Anterior cingulate cortex (tissue), 58 donors: ENCODE measurements at places on chromosomes 7 and 10.

DNA sequence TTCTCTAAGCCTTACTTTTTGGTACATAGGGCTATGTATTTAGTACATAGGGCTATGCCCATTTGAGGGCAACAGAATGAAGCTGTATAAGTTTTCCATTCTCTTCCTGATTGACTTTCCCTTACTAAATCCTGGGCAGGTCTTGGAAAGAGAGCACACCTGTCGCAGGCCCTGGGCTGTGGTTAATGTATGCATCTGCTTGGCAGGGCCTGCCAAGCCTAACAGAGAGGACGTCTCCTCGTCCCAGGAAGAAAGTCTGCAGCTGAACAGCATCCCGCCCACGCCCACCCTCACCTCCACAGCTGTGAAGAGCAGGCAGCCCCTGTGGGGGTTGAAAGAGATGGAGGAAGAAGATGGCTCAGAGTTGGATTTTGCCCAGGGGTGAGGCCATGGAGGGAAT is 8.9 kb upstream of the PVRIG start:
- no peak for DNase-seq

GRCh38 chr7:77631820-77632219 is 64.4 kb upstream of the RSBN1L start:
- no peak for DNase-seq

DNA sequence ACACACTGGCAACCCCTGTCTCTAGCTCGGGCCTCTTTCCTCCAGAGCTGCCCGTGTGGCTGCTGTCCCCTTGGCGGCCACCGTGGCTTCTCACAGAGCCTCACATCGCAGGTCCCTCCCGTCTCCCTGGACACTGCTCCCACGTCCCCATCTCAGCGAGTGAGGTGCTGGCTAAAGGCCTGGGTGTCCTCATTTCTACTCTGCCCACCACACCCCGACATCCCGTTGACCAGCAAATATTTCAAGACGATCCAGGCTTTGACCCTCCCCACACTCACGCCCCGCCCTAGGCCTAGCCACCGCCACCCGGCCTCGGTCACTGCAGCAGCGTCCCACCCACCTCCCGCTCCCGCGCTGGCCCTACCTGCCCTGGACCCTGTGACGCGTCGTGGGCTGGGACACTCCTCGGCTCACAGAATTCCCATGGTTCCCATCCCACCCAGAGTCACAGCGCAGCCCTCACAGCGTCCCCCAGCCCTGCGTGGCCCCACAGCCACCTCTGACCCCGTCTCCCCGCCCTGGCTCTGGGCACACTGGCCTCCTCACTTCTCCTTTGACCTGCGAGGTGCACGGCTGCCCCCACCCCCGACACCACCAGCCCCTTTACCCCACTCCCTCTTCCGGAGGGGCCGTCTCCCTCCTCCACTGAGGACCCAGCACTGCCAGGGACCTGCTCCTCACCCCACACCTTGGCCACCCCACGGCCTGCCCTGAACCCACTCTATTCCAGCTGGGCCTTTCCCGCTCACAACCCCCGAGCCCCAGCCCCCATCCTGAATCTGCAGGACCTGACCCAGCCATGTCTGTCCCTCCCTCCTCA is 6.9 kb downstream of the ADAP1 start:
- no peak for DNase-seq

- DNase-seq: no peak
Measured at GRCh38 chr10:35324196-35324595, 12.1 kb upstream of the CCNY start.

DNA sequence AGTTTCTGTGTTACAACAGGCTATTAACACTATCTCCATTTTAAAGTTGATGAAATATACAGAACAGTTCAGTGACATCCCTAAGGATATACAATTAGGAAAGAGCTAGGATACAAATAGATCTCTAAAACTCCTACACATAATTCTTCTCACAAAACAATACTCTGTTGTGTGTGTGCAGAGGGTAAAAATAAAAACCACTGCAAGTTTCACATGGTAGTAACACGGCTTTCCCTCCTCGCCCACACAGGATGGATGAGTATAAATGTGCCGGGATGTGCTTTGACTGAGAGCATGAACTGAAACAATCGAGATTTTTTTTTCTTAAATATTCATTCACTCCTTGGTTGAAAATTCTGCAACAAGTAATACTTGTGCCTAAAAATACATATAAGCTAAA is 131.5 kb upstream of the C1QL3 start:
- no peak for DNase-seq

- DNase-seq: no peak
Measured at GRCh38 chr10:25839683-25840082, 94.3 kb upstream of the MYO3A start.

DNA sequence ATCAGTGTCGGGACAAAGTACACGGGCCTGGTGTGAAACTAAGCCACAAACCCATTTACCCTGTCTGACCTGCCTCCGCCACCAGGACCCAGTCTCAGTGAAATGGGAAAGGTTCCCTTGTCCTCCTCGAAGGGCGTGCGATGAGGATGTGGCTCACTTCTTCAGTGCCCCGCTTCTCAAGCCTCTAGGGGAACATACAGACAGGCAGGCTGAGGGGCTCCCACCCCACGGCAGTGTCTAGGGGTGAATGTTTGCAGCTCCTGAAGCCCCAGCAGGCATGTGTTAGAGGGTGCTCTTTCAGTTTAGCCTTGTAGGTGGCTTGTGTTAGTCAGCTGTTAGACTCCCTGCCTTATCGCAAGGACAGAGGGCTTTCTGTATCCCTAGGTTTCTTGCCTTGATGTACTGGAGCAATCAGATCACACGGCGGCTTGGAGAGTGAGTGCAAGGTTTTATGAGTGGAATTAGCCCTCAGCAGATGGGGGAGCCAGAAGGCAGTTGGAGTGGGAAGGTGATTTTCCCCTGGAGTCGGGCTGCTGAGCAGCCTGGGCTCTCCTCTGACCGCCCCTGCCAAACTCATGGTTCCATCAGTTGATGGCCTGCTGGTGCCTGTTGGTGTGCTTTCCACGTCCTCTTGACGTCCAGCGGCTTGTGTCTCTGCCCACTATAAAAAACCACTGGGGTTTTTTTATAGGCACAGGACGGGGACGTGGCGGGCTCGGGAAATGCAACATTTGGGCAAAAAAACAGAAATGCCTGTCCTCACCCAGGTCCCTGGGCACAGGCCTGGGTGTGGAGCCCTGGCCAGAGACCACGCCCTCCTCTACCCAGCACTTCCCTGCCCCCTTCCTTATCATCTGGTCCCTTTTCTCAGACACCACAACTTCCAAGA is 759 bp downstream of the NUDT1 start:
- no peak for DNase-seq

- DNase-seq: no peak
Measured at GRCh38 chr10:133141958-133142340, 18.1 kb upstream of the KNDC1 start.

GRCh38 chr10:18010050-18010449 is 58.3 kb downstream of the SLC39A12 start:
- DNase-seq: no peak

GRCh38 chr7:108308903-108309302 is 147.3 kb downstream of the NRCAM start:
- no peak for DNase-seq

GRCh38 chr7:53500076-53500475 is 464.6 kb downstream of the POM121L12 start:
- DNase-seq: no peak

DNA sequence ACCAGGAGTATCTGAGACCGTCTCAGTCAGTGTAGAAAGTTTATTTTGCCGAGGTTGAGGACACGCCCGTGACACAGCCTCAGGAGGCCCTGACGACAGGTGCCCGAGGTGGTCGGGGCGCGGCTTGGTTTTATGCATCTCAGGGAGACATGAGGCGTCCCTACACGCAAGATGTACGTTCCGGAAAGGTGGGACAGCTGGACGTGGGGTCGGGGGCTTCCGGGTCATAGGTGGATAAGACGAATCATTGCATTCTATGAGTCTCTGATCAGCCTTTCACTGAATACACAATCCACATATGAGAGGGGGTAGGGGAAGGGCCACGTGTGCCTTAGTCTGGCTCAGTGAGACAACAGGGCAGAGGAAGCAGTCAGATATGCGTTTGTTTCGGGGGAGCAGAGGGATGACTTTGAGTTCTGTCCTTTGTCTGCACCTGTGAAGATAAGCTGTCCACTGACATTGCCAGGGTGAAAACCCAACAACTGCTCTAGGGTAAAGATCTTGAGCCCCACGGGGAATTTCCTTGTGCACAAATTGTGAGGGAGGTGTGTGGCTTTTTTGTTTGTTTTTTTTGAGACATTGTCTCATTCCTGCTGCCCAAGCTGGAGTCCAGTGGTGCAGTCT is 66.2 kb downstream of the DNAJB6 start:
- no peak for DNase-seq
